ENCODE measurements at places on chromosomes 12 and 14.

GRCh38 chr12:3271146-3271545 is 194.0 kb downstream of the TSPAN9 start:
- no peak for DNase-seq

DNA sequence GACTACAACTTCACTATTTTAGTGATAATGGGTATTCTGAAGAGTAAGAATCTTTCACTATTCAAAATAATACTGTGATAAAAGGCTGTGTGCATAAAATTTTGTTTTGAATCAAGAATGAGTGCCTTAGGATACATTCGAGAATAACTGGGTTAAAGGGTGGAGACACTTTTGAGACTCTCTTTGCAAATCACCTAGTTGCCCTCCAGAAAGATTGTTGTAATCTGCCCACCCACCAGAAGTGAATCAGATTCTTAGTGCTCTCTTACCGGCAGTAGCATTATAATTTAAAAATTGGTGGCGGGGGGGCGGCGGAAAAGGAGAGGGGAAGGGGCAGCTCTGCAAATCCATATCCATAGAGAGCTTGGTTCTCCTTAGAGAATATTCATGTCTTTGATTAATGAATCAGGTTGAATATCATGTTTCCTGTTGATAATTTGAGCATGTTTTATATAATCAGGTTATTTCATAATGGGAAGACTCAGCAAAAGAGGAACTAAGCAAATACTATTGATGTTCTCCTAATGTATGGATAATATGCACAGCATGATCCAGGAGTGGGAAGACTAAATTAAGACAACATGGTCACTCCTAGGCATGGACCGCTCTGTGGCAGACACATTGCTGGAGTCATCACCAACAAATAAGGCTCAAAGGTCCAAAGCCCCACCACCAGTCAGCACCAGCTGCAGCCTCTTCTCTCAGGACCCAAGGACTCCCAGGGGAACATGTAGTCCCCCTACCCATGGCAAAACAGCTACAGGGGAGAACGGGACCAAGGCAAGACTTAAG is 62.7 kb upstream of the CHGA start:
- no peak for DNase-seq

- DNase-seq: no peak
These were observed 182.1 kb upstream of the OTX2 start for GRCh38 chr14:56992332-56992820.

- DNase-seq: no peak
These were observed 6.4 kb upstream of the NKX2-8 start for GRCh38 chr14:36588788-36589187.

GRCh38 chr14:41925409-41925808 is 318.7 kb downstream of the LRFN5 start:
- DNase-seq: no peak

DNA sequence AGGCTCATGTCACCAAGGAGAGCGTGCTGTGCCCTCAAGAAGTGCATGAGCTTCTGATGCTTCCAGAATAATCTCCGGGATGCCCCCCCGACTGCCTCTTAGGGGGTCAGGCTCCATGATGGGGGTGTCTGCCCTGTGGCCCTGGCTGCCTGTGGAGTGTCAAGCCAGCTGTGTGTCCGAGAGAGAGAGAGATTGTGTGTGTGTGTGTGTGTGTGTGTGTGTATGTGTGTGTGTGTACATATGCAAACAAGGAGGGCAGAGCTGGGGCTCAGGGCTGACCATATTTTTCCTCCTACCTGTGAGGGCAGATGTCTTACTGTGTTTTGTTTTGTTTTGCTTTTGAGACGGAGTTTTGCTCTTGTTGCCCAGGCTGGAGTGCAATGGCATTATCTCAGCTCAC is 5.6 kb upstream of the ALDH2 start:
- DNase-seq: no peak

- DNase-seq: no peak
These were observed 16.4 kb upstream of the MDGA2 start for GRCh38 chr14:47691829-47692228.

DNA sequence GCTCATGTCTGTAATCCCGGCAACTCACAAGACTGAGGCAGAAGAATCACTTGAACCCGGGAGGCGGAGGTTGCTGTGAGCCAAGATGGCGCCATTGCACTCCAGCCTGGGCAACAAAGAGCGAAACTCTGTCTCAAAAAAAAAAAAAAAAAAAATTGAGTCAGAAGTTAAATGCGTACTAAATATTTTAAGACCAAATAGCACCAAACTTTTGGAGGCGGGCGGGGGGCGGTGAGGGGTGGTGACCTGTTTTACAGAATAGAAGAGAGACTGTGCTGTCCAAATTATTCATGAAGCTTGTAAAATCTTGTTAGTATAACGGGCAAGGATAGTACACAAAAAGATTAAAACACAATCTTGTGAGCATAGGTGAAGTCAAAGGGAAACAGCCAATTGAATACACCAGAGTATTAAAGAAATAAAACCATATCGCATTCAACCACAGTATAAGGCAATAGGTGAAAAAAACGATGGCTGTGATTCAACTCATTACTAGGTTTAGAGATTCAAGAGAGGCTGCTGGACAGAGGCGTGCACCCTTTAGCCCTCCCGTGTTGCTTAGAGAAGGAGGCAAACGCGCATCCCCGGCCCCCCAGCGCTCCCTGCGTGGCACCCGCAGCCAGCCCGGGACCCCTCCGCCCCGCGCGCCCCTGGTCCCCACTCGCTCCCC is 571 bp downstream of the ZNF891 start:
- no peak for DNase-seq

- no peak for DNase-seq
These were observed 350.1 kb downstream of the TMTC2 start for GRCh38 chr12:83036847-83037246.

- no peak for DNase-seq
These were observed 6.6 kb downstream of the PHB2 start for GRCh38 chr12:6963791-6964413.

DNA sequence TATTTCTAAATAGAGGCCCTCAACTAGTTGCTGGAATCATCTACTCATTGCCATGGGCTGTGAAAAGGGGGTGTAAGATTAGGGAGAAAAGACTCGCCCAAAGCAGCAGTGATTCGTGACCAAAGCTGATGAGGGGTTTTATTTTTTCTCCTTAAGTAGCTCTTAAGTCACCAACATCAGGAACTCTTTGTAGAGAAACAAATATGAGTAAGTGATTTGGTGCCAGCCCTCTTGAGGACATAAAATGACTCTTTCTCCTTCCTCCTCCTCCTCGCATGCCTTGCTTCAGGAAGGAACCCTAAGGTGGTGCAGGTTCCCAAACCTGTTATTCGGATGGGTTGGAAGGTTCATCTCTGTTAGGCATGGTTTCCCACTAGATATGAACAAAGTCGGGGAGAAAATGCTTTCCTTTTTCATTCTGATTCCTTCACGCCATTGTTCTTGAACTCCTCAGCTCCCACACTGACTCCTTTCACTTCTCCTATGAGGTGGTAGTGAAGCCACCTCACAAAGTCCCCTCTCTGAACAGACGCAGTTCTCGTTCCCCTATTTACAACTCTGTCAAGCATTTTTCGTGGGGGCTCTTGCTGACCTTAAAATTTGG is 113.4 kb downstream of the ETV6 start:
- no peak for DNase-seq

DNA sequence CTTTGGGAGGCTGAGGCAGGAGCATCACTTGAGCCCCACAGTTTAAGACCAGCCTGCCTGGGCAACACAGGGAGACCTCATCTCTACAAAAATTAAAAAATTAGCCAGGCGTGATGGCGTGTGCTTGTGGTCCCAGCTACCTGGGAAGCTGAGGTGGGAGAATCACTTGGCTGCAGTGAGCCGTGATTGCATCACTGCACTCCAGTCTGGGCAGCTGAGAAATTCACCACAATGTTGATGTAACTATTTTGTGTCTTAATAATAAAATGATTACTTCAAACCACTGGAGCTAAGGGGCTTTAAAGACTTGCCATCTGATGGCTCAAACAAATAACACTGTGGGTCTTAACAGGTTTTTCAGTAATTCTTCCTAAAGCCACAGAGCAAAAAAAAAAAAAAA is 10.8 kb downstream of the ERH start:
- DNase-seq: no peak

DNA sequence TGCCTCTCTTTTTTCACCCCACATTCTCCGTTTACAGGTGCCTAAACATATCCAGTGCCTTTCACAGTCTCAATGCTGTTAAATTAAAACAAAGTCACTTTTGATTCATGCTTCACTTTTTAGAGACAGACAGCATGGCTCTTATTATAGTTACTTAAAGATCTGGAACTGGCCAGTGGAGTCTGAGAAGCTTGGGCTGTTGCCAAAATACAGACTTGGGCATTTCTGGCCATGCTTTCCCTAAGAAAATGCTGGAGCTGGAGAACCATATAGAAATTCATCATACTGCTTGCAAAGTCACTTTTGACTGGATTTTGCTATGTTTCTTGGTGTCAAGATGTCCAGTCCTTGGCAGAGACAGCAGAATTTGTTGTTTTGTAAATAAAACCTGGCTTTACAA is 12.2 kb upstream of the GPR68 start:
- DNase-seq: no peak

- DNase-seq: no peak
These were observed 111.7 kb downstream of the SLC25A21 start for GRCh38 chr14:37060496-37061260.

DNA sequence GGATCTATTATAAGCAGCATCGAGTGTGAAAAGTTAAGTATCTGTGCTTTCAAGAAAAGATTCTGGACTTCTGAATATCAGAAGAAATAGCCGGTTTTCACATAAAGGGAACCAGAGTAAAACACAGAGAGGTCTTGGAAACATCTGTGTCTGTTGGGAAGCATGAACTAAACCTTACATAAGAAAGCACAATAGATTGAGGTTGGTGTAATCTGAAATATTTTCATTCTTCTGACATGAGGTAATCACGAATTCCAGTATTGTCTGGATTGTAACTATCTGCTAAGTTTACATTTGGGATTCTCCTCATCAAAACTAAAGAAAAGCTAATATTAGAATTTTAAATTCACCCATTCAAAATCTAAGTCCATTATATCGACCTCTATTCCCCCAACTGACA is 161.3 kb downstream of the CPNE8 start:
- DNase-seq: no peak

- DNase-seq: no peak
These were observed 246.7 kb downstream of the DACT1 start for GRCh38 chr14:58884442-58884841.

- DNase-seq: no peak
These were observed 525.2 kb downstream of the GLT1D1 start for GRCh38 chr12:129378496-129378895.

- DNase-seq: no peak
These were observed 19.2 kb downstream of the VDR start for GRCh38 chr12:47885566-47885965.

GRCh38 chr14:105292826-105293711 is 7.7 kb downstream of the BRF1 start:
- no peak for DNase-seq

- no peak for DNase-seq
These were observed 46.8 kb downstream of the DDX11 start for GRCh38 chr12:31120392-31121008.

- no peak for DNase-seq
These were observed 52.2 kb downstream of the PAPOLA start for GRCh38 chr14:96554315-96554910.

DNA sequence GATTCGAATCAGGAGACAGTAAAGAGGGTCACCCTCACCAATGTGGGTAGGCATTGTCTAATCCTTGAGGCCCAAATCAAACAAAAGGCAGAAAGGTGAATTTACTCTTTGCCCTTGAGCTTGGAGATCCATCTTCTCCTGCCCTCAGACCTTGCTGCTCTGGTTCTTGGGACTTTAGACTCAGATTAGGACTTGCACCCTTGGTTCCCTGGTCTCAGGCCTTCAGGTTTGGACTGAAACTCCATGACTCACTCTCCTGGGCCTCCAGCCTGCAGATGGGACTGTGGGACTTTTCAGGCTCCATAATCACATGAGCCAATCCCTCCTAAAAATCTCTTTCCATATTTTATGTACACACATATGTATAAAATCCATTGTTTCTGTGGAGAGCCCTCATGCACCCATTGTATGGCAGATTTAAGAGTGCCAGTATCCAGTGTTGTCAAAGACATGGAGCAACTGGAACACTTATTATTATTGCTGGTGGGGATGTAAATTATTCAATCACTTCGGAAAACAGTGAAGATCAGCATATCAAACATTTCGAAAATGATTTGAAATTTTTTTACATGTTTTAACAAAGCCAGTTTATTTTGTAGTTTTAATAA is 48.7 kb downstream of the EID3 start:
- no peak for DNase-seq

DNA sequence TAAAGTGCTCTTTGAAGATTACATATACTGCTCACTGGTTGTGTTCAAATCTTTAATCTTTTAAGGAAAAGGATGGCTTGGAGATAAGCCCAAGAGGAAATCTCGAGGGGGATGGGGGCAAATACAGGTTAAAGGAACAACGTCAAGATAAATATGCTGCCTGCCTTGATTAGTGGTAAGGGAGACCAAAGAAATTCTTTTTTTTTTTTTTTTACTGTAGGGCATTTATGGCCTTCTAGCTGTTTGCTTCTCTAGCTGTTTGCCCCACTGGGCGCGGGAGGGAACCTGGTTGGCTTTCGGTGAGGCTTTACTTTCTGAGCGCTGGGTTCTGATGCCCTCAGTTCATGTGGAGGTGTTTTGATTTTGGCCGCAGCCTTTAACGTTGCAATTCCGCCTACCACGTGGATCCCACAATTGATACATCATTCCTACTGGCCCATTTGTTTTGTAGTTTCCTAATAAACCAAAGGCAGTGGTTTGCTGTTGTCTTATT is 5.7 kb downstream of the CCND2 start:
- DNase-seq: no peak

GRCh38 chr14:36658123-36659009 is 3.3 kb upstream of the PAX9 start:
- DNase-seq: no peak

DNA sequence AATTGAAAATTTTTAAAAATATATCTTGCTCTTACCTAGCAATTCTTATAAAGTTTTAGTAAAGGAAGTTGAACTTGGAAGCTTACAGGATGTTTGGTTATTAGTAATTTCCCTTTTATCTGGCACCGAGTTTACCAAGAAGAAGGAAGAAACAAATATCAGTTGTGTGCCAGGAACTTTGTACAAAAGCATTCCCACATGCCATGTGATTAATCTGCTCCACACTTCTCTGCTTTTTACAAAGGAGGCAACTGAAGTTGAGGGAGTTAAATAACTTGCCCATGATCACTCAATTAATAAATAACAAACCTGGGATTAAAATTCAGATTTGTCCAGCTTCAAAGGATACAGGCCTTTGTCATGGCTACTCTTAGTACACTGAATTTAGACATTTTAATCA is 122.5 kb upstream of the BCAT1 start:
- DNase-seq: no peak

DNA sequence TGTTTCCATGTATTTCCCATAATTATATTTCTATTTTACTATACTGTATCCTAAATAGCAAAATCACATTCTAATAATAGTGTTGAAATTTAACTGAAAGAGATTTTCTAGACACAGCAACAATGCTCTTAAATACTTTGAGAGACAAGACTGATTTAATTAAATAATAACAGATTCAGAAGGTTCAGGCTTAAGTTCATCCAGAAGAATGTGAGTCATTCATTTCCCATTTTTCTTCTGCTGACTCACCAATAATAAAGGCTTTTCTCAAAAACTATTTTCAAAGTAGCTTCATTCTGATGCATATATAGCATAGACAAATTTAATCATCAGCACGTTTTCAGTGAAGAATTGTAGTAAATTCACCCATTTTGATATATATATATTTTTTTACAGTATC is 481.4 kb downstream of the MDGA2 start:
- DNase-seq: no peak
